DMS 273 treated with DMSO at 0.1 percent for 48 hours (cell line): ENCODE measurements at places on chromosomes 2 and 18.

DNA sequence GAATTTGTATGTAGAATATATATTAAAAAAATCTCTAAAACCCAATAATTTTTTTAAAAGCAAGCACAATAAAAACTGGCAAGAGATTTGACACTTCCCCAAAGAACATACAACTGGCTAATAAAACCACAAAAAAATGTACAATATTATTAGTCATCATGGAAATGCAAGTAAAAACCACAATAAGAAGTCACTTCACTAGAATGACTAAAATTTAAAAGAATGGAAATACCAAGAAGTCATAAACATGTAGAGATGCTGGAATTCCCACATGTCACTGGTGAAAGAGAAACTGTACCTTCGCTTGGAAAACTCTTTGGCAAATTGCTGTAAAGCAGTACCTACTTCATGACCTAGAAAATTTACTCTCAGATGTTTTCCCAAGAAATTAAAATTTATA lies 43.4 kb upstream of the KYNU start:
- DNase-seq: no peak

DNA sequence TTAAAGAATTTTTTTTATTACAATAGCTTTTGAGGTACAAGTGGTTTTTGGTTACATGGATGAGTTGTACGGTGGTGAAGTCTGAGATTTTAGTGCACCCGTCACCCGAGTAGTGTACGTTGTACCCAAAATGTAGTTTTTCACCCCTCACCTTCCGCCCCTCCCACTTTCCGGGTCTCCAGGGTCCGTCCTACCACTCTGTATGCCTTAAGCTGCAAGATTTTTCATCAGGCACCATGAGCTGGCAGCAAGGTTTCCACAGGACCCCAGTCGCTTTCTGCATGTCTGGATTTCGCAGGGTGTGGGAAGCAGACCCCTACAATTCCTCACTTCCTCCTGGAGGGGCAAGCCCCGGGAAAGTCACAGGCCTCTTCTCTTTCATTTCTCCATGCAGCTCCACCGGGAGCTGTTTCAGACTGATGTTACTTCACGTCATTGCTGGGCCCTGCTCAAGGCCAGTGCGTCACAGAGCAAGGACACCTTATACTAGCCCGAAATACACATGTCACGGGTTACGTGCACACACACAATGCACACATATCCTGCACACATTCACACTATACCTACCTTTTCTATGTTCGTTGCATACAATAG lies 179.1 kb downstream of the ZFP36L2 start:
- no peak for DNase-seq

GRCh38 chr2:3198119-3198518 lies 179.5 kb downstream of the EIPR1 start:
- DNase-seq: no peak

- no peak for DNase-seq
These were observed 36.0 kb downstream of the SLC14A2 start for GRCh38 chr18:45651275-45651674.

GRCh38 chr18:14919666-14920065 lies 171.7 kb downstream of the ANKRD30B start:
- DNase-seq: no peak

GRCh38 chr2:227366769-227367426 lies 12.2 kb downstream of the TM4SF20 start:
- DNase-seq: no peak

GRCh38 chr2:100870652-100871531 lies 51.0 kb downstream of the NPAS2 start:
- DNase-seq: no peak

DNA sequence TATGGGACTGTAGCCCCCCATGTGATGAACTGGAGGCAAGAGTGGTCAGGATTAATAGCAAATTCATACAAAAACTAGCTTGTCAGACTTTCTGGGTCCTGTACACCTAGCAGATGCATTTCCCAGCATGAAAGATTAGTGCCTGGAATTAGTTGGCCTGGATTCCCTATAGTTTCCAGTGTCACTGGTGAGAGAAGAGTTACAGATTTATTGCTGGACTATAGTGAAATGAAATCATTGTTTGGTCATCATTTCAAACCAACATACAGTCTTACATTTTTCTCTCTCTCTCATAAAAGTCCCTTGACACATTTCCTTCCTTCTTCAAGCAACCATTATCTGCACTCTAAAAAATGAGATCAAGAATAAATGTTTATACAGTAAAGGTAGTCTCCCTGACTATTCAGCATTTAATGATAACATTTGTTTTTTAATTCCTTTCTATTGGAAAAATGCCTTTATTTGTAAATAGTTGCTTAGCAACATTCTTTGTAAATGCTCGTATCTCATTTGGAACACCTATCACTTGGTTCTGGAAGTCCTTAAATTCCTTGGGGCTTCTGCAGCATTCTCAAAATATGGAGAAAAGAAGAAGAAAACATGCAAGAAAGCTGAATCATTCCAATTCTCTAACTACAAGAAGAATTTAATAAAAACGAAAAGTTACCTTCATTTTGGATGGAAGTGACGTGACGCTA lies 144.4 kb downstream of the MREG start:
- DNase-seq: no peak

- no peak for DNase-seq
These were observed 529 bp upstream of the MTA3 start for GRCh38 chr2:42567806-42568400.

DNA sequence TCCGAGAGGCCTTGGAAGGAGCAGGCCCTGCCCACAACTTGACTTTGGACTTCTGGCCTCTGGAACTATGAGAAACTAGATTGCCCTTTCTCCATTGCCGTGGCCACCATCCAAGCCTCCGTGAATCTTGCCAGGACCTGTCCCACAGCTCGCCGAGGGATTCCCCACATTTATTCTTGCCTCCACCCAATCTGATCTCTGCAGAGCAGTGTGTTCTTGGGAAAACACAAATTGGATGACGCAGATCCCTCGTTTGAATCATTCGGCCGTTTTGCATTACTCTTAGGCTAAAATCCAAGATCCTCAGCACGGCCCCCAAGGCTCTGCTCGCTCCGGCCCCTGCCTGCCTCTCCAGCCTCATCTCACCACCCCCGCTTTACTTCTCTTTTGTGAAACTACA lies 364.2 kb downstream of the ZNF516 start:
- DNase-seq: no peak

DNA sequence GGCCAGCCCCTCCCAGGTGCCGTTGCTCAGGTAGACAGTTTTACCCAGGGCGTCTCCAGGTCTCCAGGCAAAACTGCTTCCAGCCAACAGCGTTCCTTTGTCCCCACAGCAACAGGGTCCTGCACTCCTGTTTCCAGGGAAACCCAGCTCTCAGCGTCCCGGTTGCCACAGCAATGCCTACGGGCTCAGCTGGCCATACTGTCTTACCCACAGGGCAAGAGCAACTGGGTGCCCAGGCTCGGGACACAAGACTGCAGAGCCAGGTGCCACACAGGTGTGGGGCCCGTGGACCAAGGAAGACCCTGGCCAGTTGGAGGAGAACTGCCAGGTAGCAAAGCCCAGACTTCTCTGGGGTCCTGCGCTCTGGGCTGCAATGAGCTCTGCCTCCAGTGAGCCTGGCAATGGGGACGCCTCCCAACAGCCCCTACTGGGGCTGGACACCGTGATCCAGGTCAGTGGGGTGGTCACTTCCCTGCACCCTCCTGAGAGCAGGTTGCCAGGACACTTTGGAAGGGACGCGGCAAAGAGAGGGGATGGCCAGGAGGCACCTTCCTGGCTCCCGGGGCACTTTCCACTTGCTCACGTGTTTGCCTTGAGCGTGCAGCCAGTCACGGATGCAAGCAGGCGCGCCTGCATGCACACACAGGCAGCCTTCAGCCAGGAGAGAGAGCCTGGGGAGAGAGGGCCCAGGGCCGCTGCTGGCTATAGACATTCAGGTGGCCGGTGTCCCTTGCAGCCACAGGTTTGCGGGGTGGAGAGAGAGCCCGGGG lies at the start of gene CROCC2:
Gene CROCC2, plus strand, starts transcription at position 196 of the 770 bp plus-strand sequence. Its CDS starts 178 bp downstream, at position 374.
- no peak for DNase-seq

DNA sequence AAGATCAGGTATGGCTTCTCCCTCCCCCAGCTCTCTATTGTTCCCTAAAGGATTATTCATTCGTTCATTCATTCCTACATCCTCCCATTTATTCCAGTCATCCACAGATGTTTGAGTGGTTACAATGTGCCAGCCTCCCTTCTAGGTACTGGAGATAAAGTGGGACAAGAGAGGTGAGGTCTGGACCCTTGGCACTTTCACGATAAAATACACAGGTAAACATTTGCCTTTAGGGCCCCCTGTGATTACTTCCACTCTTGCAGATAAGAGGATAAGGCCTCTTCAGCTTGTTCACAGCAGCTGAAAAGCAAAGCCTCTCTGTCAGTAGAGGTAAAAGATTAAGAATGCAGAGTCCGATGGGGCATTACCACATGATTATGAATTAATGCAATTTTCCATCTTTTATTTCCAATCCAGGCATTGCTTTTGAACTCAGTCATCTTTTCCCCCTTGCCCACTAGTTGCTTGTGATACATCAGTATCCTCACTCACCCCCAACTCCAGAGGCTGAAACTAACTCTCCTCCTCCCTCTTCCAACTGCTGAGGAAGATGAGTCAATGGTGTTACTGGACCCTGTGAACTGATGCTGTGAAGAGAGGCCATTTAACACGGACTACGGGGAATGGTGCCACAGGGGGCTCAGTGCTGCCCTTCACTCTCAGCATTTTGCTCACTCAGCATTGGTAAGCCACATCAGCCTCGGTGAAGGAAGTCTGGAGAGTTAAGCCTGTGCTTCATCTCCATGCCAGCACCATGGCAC lies 1.1 kb upstream of the DPP4 start:
- no peak for DNase-seq

GRCh38 chr2:215119847-215120246 lies 18.6 kb downstream of the ABCA12 start:
- no peak for DNase-seq

GRCh38 chr18:2994603-2995432 lies 18.1 kb downstream of the LPIN2 start:
- DNase-seq: no peak

GRCh38 chr2:135825550-135826176 lies 11.3 kb downstream of the LCT start:
- DNase-seq: no peak

DNA sequence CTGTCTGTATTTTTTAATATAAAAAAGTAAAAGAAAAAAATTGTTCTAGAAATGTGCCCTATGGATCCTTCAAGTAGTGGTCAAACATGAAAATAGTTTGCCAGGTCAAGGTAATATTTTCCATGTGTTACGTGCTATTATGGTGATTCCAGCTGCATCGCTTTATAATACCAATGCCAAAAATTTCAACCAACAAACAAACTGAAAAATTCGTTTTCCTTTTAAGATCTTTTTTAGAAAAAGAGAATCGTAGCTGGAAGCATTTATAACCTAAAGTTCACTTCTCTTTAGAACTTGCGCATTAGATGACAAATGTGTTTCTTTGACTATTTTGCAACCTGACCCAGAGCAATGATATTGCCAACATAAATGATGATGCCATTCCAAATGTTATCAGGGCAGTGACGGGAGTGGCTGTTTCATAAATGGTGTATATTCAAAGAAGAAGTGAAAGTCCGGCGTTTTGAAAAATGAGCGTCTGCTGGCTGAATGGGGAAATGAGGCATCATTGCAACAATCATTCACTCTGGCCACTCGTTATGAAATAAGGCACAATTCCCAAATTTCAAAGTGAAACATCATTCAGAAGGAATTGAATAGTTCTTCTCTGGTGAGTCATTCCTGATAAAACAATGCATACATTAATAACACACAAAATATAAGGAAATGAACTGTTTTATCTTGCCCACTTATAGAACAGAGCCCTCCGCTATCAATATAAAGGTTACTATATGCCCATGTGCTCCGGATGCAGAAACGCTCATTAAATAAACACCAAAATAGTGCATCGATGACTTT lies 297.4 kb downstream of the TGIF1 start:
- DNase-seq: no peak

- DNase-seq: no peak
These were observed 5.4 kb upstream of the POU3F3 start for GRCh38 chr2:104848526-104848925.
